ENCODE measurements at places on chromosomes 7 and 10.

DNA sequence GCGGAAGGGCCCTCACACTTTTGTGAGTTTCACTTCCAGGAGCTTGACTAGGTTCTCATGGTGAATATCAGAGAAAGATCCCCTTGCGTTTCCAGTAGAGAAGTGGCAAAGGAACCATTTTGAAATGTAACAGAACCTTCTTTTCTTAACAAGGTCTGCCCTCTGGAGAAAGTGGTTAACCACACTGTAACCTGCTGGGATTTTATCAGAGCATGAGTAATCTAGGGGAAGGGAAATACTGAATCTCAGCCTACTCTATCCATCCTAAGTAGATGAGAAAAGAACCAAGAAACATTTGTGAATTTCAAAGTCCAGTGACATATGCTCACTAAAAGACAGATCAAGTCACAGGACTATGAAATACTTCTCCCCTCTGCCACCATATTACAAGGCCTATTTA is 235.5 kb downstream of the ZEB1 start:
- DNase-seq = no peak

GRCh38 chr7:19327018-19327417 is 181.8 kb upstream of the FERD3L start:
- no peak for DNase-seq

GRCh38 chr10:74067373-74068352 is 69.7 kb downstream of the VCL start:
- no peak for DNase-seq

GRCh38 chr7:147510923-147511322 is 1079.6 kb upstream of the C7orf33 start:
- DNase-seq = no peak

GRCh38 chr10:11282156-11282555 is 264.5 kb downstream of the CELF2 start:
- no peak for DNase-seq

- no peak for DNase-seq
Observed at GRCh38 chr10:96271016-96271815, at the start of gene BLNK. Gene BLNK, minus strand, starts transcription at chr10:96271569. Its CDS starts 171 bp downstream, at chr10:96271398.

DNA sequence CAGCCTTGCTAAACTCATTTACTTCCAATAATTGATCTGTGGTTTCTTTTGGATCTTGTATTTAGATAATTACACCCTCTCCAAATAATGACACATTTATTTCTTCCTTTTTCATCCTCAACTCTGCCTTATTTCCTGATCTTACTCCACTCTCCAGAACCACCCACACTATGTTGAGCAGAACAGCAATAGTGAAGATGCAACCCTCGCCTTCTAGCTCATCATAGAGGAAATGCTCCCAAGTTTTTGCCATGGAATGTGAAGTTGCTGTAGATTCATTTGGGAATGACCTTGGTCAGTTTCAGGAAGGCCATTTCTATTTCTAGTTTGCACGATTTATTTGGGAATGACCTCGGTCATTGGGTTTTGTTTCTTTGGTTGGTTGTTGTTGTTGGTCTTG is 314.0 kb downstream of the PAXIP1 start:
- no peak for DNase-seq
